ENCODE measurements at places on chromosomes 2 and 18.

GRCh38 chr2:181642086-181642485, 14.8 kb downstream of the CERKL start:
- DNase-seq: no peak

GRCh38 chr2:149766339-149766738, 178.8 kb upstream of the MMADHC start:
- no peak for DNase-seq

DNA sequence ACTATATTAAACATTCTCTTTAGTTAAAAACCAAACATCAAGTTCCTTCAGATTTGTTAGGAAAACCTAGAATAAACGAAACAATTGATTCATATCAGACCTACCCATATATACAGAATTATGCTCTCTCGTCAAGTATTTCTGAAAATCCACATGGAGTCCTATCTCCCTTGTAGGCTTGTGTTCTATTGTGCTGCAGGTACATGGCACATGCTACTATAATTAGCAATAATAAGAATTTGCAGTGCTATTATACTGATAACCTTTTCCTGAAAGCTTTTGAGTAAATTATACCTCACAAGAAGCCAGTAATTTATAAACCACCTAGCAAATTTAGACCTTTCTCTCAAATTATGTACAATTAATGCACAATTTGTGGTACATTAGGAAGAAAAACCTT, 158.6 kb upstream of the STK17B start:
- no peak for DNase-seq

DNA sequence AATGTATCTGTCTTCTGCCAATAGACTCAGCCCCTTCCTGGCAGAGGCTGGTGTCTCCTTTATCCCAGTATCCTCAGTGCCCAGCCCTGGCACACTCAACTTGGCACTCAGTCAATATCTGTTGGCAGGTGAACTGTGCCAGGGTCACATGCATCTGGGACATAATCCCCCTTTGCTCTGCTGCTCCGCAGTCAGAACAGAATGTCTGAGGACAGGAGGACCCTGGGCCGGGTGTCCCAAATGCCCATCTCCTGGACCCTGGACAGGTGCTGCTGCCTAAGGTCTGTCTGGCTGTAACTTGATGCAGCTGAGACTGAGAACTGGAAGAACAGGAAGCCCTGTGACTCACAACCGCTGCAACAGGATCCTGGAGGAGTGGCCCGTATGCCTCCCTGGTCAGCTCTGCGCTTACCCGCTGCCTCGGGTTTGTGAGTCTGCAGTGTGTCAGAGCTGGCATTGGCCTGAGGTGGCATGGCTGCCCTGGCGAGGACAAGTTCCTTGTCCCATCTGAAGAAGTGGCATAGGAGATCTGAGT, 11.4 kb downstream of the HK2 start:
- DNase-seq: peak; percentile 69

DNA sequence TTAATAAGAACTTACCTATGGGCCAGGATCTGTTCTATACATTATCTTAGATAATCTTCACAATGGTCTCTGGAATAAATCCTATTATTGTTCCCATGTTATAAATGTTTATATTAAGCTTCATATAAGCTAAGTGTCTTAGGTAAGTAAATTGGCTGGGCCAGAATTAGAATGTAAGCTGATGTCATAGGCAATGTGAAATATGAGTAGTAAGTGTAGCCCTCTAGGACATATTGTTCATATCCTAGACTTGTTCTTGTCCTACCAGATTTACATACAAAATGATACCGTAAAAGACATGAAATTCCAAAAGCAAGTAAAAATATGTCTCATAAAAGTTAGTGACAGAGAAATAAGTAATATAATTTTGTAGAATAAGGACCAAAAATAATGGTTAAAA, 89.9 kb downstream of the CDH19 start:
- DNase-seq: no peak

- DNase-seq: no peak
Observed at GRCh38 chr2:210591663-210592062, 35.3 kb downstream of the CPS1 start.
